ENCODE measurements at places on chromosomes 3 and 15.

DNA sequence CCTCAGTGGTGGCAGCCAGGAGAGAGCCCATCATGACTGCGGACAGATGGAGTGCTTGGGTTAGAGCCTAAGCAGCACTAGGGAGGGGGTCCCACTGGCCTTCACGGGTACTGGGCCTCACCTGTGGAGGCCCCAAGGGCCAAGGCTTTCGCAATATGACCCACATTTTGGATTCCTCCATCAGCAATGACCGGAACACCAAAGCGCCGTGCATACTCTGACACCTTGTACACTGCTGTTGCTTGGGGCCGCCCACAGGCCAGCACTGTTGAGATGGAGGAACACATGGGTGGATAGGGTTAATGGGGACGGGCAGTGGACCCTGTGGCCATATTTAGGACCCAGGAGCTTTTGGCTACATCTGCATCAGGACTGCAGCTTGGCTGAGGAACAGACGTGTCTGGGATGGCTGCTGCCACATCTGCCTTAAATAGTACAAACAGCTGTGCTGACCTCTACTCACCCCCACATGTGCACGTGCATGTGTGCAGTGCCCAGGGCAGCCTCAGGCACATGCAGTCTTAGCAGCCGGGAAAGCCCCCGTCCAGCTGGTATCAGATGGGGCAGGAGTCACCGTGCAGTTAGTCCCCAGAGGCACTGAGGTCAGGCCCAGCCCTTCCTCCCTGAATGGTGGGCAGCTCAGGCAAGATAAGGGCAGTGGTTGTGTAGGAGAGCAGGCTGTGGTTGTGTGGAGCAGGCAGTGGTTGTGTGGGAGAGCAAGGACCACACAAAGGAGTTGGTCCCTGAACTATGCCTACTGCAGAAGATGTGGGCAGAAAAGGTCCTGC is 3.3 kb downstream of the NDUFAF3 start:
- DNase-seq: no peak

GRCh38 chr15:22810033-22810852 is 23.8 kb downstream of the NIPA1 start:
- no peak for DNase-seq

- no peak for DNase-seq
Observed at GRCh38 chr15:61038387-61038786, 190.7 kb downstream of the RORA start.

DNA sequence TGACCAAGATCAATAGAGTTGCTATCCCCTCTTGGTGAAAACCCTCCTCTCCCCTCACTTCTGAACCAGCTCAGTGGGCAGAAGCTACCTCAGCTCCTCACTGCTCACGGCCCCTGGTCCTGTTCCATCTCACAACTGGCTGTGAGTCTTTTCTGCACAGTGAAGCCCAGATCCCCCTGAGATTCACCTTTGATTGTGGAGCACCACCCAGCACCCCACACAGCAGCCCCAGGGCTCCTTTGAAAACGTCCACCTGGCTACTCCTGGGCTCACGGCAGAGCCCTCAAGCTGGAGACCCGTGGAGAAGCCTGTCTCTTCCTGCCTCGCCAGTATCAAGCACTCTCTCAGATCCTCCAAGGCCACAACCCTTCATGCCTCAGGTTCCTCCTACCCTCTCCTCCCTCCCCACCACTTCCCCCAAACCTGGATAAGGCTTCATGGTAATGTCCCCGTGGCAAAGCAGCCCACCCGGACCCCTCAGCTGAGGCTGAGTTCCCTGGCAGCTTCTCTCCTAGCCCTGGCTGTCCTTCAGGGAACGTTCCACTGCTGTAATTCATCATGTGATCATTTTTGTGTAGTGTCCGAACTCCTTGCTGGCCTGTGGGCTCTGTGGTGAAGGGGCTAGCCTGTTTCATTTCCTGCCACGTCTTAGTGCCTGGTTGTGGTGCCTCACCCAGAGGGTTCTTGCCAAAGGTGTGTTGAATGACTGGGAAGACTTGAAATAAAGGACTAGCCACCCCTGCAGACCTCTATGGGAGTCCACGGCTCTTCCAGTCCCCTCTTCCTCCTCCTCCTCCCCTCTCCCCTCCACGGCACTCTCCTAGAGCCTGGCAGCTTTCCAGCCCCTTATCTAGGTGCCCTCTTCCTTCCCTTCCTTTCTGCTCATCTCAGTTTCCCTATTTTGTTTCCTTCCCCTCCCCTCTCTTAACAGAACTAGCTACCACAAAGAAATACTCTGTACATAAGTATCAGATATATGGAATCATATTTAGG is 44.5 kb downstream of the KY start:
- no peak for DNase-seq

DNA sequence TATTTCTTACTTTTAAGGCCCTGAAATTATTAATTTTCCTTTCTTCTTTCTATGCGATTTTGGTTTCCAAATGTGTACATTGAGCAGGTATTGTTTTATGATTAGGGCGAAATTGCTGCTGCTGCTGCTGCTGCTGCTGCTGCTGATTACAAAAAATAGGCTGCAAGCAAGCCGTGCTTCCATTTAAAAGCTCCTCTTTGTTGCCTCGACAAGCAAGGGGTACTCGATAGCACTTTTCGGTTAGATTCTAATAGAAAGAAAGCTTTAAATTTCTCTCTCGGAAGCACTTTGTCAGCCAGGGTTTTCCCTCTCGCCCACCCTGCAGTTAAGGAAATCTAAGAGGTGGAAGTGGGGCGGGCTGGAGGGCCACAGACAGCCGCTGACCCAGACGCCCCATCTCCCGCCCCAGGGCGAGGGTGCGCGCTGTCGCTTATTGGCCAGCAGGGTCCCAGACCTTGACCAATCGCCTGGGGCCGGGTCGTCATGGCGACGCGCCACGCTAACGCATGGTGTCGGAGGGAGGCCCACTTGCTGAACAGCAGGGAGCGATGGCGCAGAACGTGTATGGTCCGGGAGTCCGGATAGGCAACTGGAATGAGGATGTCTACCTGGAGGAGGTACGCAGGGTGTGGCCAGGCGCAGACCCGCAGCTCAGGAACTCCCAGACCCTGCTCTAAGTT is at the start of gene CFAP161:
TSS of gene CFAP161 (plus strand) at position 489 of the 680 bp plus-strand sequence. CDS start at position 549, 60 bp downstream.
- DNase-seq: peak; percentile 98

- no peak for DNase-seq
Observed at GRCh38 chr15:53746101-53746500, 13.4 kb downstream of the WDR72 start.

DNA sequence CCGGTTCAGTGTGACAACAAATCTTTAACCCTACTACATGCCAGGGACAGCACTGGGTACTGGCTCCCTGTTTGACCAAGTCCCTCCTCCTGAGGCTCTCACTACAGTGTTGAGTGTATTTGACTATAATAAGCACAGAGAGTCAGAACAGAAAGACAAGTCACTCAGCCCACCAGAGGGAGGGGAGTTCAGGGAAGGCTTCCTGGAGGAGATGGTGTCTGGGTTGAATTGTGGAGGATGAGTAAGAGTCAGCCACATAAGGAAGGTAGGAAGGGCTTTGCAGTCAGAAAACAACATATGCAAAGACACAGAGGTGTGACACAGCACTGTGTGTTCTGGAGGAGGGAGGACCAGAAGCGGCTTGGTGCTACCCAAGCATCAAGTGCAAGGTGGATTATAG is 17.7 kb downstream of the MEGF11 start:
- DNase-seq: no peak

DNA sequence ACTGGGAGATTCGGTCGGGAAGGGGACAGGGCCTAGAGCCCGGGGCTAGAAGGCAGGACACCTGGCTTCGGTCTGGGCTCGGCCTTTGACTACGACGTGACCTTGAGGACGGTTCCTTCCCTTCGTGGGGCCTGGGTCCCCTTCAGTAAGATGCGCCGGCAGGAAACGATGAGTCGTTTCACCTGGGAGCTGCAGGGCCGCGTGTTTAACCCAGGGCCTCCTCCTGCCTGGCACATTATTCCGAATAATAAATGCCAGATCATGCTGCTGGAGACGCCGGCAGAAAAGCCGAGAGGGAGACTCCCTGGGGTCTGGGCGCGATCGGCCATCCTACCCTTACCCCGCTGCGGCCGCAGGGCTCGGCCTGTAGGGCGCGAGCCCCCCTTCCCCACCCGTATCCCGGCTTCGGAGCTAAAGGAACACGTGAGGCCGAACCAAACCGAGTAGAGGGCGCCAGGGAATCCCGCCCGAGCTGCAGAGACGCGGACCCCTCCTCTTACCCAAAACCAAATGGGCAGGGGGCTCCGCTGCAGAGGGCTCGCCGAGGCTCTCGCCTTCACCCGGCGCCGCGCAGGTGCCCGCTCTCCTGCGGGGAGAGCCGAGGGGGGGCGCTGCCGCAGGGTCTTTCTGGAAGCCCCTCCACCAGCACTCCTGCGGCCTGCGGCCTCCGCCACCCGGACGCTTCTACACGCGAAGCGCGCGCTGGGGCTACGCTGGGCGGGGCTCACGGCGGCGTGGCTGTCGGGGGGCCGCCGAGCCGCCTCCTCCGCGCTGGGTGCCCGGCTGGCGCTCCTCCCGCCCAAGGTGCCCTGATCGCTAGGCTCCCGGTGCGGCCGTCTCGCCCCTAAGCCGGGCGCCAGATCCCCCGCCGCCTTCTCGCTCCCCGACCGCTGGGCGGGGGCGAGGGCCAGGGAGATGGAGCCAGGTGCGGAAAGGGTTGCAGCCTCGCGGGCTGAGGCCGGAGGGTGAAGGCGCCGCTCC is at the start of gene BDH1:
TSS of gene BDH1 (minus strand) at position 688 of the 981 bp plus-strand sequence. CDS start 9,525 bp downstream, outside the sequence.
- DNase-seq: peak; percentile 56

GRCh38 chr3:123098426-123099330 is 31.9 kb downstream of the PDIA5 start:
- DNase-seq: peak; percentile 50

- peak; percentile 75 for DNase-seq
Observed at GRCh38 chr15:66252685-66253417, 699 bp downstream of the MEGF11 start.

DNA sequence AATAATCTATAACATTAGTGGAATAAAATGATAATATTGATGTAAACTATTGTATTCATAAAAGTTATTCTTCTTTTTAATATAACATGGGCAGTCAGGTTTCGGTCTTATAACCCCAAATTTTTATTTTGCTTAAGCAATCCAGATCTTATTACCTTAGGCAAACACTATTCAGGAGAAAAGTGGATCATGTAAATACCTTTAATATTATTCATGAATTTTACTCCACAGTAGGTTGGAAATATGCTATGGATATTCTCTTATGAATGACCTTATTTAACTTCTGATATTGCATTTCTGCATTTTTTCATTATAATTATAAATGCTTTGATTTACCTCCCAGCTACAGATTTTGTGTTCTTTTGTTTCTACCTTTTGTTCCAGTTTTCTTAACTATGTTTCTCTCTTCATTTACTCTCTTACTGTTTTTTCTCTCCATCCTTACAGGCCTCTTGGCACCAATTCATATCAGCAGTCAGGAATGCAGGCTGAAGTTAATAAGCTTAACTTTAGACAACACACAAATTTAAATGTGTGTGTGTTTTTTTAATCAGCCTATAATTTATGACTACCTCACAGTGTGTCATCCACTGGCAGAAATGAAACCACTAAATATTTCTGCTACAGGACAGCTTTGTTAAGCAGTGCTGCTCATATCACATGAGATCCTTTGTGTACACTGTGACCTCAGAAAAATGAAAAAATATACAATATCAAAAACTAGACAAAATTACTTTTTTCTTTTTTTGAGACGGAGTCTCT is 111.0 kb downstream of the NSUN3 start:
- DNase-seq: no peak

DNA sequence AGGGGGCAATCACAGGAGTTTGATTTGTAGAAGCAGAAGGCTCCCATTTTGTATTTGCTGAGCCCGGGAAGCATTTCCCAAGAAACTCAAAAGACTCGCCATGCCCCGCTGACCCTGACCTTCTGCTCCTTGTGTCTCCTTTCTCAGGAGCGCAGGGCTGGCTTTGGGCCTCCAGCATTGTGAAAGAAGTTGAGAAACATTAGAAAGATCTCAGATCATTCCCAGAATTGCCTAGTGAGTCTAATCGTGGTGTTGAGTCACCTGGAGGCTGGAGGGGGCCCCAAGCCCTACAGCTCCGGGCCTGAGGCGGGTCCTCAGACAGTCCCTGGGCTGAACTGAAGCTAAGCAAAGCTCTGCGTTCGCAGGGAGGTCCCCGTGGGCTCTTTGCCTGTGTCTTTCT is 10.9 kb upstream of the PIGZ start:
- DNase-seq: no peak

- peak; percentile 86 for DNase-seq
Observed at GRCh38 chr15:31306426-31307269, 20.0 kb upstream of the KLF13 start.

DNA sequence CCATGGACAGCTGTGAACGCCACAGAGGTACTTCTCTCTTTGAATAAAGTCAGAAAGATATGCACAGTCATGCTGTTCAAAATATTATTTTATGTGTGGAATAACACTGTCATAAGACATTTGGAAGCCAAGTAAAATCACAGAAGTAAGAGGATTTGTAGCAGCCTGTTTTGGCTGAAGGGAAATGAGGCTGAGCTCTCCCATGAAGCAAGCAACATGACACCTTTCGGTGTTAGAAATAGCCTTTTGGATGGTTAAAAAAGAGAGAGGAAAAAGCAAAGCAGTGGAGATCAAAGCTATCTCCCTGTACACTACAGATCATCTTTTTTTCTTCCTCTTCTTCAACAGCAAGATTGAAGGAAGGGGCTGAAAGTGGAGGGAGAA is 755.3 kb downstream of the ROBO1 start:
- no peak for DNase-seq

DNA sequence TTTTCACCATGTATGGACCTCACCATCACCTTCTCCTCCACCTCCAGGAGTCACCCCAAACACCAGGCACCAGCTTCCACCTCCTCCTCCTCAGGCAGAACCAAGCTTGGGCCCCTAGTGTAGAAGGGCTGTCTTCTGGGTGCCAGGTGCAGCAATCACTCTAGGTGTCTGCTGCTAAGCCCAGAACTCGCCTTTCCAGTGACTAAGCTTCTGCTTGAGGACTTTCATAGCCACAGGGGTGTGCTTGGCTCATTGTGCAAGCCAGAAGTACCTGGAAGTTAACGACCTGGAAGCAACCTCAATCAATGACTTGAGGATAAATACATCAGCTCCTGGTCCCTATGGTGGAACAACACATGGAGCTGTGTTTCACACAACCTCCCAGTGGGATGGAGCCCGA is 49.8 kb upstream of the PXYLP1 start:
- DNase-seq: no peak

- no peak for DNase-seq
Observed at GRCh38 chr3:95613993-95614392, 1200.4 kb upstream of the EPHA6 start.

DNA sequence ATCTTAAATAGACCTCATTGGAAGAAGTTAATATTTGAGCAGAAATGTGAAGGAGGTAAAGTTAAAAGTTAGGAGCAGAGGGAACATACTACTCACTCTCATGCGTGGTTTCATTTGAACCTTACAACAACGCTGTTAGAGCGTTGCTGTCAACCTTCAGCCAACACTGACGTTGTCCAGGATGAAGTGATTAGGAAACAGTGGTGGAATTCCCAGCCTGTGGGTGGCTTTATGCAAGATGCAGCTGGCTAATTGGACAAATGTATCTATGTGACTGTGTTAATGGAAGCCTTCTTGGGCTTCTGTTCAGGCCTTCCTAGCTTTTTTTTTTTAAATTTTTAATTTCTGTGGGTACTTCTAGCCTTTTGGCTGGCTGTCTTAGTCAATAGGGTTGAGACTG is 40.5 kb downstream of the PTPRG start:
- no peak for DNase-seq

GRCh38 chr3:119469418-119470189 is 841 bp downstream of the POGLUT1 start:
- DNase-seq: no peak

- DNase-seq: no peak
Observed at GRCh38 chr15:91912336-91912735, 58.8 kb downstream of the SLCO3A1 start.

Data from iPS-NIHi11 (cell line).